ENCODE measurements at places on chromosomes 4 and X.

DNA sequence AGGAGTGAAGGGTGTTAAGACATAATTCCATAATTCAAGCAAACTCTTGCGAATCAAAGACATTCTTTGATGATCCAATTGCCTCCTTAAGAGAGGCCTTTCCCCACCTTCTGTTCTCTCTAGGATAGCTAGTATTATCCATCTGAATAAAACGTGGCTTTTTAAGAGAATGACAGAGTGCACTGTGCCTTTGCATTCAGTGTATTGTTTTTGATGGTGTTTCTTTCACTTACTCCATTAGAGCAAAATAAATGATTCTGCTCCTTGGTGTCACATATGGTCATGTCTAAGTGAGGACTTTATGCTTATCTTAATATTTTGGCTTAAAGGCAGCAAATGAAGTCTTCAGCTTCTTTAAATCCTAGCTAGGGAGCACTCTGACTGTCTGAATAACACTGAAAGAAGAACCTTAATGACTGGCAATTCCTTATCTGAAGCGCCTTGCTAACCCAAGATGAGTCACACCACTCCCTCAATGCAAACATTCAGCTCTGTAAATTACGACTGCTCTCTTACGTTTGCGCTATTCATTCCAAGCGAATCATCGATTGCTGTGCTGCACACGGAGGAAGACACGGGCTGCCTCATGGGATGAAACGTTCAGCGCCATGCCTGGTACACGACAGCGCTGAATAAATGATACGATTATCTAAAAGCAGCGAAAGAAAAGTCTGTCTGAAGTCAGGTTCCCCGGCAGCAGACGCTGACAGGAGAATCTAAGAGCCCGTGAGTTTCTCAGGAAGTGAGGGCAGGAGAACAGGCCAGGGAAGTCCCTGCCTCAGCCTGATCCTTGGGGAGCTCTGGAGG lies 35.1 kb upstream of the GEMIN8 start:
- no peak for DNase-seq

GRCh38 chr4:185002784-185003183 lies 15.5 kb upstream of the HELT start:
- no peak for DNase-seq

- DNase-seq = no peak
Observed at GRCh38 chr4:53962516-53963225, 101.7 kb downstream of the CHIC2 start.

DNA sequence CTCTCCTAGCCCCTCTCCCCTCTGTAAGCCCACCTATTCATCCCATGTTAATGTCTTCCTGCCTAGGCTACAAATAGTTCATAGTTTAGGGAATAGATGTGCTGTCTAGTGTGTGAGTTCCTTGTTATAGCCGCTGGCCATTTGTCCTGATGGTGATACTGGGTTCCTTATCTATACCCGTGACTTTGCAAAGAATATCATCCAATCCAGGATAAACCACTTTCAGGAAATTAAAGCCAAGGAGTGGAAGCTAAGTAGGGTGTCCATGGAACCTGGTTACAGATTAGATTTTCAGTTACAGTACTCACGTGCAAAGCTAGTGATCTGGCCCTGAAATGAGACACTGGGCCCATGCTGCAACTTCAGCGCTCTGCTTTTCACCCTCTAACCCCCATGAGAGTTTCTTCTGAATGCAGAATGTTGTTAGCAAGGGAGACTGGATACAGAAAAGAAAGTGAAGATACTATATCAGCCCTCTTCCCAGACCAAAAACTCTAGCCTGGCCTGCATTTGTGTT lies 111.4 kb downstream of the TMEM164 start:
- DNase-seq = no peak

DNA sequence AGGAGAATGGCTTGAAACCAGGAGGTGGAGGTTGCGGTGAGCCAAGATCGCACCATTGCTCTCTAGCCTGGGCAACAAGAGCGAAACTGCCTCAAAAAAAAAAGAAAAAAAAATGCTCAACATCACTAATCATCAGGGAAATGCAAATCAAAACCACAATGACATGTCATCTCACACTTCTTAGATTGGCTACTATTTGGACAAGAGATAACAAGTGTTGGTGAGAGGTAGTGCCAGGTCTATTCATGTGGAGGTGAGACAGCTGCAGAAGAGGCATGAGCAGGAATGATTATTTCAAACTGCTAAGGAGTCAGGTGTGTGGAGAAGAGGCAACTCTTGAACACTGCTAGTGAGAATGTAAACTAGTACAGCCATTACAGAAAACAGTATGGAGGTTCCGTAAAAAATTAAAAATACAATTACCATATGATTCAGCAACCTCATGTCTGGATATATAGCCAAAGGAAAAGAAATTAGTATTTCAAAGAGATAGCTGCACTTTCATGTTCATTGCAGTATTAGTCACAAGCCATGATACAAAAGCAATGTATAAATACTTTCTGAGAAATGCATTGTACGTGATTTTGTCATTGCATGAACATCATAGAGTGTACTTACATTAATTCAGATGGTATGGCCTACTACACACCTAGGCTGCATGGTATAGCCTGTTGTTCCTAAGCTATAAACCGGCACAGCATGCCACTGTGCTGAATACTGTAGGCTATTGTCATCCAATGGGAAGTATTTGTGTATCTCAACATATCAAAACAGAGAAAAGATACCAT lies 75.3 kb downstream of the TMEM144 start:
- no peak for DNase-seq

- no peak for DNase-seq
Observed at GRCh38 chr4:136307765-136308164, 1224.5 kb downstream of the PCDH18 start.

DNA sequence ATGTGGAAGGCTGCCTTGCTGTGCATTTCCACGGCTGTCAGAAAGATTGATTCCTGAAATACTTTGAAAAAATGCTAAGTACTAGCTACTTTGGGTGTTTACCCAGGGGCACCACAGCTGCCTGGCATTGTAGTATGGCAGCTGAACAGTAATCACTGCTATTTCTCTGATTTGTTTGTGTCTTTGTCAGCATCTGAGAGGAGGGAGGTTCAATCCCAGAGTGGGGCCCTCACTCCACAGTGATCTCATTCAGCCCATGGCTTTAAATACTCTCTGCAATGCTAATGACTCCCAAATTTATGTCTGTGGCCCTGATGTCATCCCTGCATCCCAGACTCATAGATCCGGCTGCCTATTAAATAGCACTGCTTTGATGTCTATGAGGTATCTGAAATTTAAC lies 575.3 kb upstream of the MAGEB2 start:
- no peak for DNase-seq

DNA sequence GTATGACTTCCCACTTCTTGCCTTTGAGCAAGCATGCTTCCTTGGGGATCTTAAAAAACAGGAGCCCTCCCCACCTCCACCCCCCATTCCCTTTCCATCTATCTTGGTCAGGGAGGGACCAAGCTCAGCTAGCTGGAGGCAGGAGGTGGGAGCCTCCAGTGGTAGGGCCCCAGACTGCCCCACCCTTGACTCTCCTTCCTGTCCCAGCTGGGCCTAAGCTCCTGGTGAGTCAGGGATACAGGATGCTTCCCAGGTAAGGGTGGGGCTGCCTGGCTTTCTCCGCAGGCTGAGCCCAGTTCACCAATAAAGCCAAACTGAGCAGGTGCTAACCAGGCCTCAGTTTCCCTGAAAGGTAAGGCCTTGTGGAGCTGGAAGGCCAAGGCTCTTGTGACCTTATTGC lies 15.2 kb downstream of the EFNB1 start:
- no peak for DNase-seq

- DNase-seq = no peak
Observed at GRCh38 chrX:10177601-10178000, 20.8 kb downstream of the CLCN4 start.

GRCh38 chr4:138790706-138791340 lies 224.8 kb upstream of the NOCT start:
- no peak for DNase-seq

DNA sequence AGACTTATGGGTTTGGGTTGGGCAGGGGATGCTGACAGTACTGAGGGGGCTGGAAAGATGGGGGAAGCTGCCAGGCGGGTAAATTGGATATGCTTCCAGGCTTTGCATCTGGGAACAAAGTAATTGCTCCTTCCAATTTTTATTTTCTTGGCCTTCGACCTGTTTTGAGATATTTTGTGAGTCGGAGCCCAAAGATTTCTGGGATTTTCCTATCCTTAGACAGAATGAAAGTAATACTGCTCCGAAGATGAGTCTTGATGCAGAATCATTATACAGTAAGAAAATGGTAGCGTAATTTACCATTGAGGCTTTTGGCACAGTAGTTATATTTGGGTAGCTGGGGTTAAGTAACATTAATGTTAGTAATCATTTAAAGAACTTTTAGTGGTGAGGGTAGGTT lies 1.4 kb downstream of the SMARCA5 start:
- no peak for DNase-seq

DNA sequence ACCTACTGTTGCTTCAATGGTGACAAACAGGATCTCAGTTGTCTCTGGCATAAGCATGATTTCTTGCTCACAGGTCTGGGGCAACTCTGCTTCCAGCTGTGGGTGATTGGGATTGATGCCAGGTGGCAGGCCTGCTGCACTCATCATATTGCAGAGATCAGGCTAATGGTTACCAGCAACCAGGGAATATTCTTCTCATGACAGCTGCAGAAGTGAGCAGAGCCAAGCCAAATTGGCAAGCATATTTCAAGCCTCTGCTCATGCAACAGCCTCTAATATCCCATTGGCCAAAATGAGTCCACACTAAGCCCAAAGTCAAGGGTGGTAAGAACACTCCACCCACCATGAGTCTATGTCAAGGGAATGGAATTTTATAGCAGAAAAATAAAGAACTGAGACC lies 26.7 kb upstream of the TBC1D19 start:
- no peak for DNase-seq

GRCh38 chrX:113770071-113770470 lies 813.8 kb upstream of the HTR2C start:
- no peak for DNase-seq

DNA sequence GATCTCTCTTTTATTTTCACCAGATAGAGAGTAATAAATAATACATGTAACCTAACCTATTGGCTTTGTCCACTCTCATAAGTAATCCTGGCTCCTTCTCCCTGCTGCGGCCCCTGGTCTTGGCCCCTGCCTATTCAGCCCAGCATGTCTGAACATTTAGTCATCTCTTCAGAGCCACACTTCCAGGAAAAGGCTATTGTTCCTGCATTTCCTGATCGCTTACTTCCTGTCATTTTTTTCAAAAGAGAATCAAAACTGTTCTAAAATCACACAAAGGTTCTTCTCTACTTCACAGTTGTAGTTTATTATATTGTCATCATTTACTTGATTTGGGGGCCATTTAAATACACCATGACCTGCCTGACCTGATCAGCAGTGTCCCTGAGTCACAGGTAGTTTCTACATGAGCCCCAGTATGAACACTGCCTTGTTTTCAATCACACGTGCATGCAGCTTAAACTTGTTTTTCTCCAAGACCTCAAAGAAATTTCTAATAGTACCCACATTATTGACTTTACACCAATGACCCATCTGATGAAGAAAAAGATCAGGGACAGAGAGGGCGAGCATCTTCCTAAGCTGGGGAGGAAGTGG lies 47.4 kb upstream of the KDR start:
- DNase-seq = no peak

GRCh38 chr4:148057984-148058859 lies 326.3 kb downstream of the ARHGAP10 start:
- DNase-seq = no peak

- no peak for DNase-seq
Observed at GRCh38 chr4:107468156-107468555, 251.9 kb downstream of the PAPSS1 start.

GRCh38 chr4:143514169-143514495 lies 630 bp downstream of the SMARCA5 start:
- DNase-seq = no peak

DNA sequence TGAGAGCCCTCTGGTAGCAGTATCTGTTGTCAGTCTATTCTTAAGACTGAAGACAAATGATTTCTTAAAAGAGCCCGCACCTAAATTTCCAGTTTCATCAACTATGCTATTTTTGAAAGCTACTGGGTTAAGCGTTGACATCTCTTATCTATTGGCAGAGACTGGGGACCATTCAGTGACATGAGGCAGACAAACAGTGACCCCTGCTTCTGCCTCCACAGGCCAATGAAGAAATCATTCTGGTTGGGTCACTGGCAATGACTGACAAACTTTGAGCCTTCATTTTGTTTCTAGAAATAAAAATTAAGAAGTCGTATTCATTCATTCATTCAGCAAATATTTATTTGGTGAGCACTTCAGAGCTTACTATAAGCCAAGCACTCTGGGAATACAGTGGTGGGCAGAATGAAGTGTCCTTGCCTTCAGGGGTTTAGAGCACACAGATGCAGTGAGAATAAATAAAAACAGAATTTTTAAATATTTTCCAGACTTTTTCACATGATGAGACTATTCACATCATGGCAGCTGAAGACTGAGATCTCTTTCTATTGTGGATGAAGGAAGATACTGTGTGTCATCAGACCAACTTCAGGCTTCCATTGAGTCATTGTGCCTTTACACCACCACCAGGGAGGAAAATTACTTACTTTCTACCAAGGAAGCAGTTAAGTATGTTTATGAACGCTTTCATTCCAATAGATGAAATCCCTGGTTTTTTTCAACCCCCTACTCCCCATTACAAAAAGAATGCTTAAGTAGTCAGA lies 36.0 kb downstream of the SORBS2 start:
- no peak for DNase-seq

GRCh38 chr4:6408263-6408662 lies 64.2 kb downstream of the PPP2R2C start:
- no peak for DNase-seq

GRCh38 chr4:3322059-3322550 lies 29.3 kb downstream of the RGS12 start:
- no peak for DNase-seq

GRCh38 chrX:154368630-154369448 lies 5.6 kb downstream of the FLNA start:
- peak; percentile 83 for DNase-seq

DNA sequence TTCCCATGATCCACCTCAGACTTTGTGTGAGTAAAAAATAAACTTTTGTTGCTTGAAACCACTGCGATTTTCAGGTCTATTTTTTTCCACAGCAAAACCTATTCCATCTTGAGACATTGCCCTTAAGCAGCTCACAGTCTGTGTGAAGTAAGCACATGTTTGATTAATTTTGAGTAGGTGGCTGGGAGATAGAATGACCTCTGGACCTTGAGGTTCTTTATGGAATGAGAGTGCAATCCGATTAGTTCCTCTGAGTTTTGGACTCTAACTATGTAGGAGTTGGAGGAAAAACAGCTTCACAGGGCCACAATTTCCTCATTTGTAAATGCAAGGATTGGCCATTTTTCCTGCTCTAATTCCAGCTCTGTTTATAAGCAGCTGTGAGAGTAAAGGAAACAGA lies 234.1 kb upstream of the IGFBP7 start:
- no peak for DNase-seq

DNA sequence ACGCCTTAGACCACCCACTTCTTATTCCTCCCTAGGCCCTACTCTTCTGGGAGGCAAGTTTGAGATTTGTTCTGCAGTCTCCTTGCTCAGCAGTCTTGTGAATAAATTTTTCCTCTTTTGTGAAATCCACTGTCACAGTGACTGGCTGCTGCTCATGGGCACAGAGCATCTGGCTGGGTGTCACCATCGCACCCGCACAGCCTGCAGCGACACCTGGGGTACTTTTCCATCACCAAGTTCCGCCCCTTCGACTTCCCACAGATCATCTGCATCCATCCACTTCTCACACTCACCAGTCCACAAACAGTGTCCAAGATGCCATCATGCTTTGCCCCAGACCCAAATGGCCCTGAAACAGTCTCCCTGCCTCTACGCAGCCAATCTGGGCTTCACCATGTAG lies 36.4 kb upstream of the AFAP1 start:
- DNase-seq = no peak
